ENCODE measurements at places on chromosomes 2 and 18.
A peak's percentile ranks its signal among the peaks of the same experiment; 100 is the strongest.

DNA sequence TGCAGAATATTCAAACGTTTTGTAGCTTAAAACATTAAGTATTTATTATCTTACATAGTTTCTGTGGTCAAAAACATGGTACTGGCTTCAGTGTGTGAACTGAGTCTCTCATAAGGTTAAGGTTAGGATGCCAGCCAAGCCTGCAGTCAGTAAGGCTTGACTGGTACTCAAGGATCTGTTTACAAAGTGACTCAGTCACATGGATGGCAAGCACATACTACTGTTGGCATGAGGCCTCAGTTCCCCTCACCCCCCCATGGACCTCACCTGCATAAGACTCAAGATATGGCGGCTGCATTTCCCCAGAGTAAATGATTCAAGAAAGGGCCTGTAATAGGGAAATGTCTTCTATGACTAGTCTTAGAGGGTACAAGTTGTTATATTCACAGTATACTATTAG lies 1167.5 kb downstream of the DPP10 start:
- DNase-seq, result no peak

DNA sequence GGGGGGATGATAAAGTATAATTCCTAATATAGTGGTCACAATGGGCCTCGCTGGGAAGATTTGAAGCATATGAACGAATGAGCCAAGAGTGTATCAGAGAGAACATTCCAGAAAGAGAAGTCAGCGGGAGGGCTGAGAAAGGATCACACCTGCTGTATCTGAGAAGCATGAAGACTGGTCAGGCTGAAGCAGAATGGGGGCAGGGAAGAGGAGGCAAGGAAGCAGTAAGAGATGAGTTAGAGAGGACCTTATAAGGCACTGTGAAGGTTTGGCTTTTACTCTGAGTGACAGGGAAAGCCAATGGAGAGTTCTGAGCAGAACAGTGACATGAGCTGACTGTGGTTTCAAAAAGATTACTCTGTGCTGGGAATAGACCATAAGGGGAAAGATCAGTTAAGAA lies 73.5 kb downstream of the CHN1 start:
- no peak for DNase-seq

- no peak for DNase-seq
Measured at GRCh38 chr18:62023536-62023935, 130.7 kb upstream of the RNF152 start.

- DNase-seq, result no peak
Measured at GRCh38 chr18:37403100-37403781, 162.4 kb downstream of the CELF4 start.

- DNase-seq, result no peak
Measured at GRCh38 chr2:232928551-232929302, 58.7 kb downstream of the SNORC start.

GRCh38 chr2:45315861-45316260 lies 295.2 kb downstream of the SRBD1 start:
- no peak for DNase-seq

- peak; percentile 48 for DNase-seq
Measured at GRCh38 chr2:160334028-160334741, 134.1 kb upstream of the ITGB6 start.

DNA sequence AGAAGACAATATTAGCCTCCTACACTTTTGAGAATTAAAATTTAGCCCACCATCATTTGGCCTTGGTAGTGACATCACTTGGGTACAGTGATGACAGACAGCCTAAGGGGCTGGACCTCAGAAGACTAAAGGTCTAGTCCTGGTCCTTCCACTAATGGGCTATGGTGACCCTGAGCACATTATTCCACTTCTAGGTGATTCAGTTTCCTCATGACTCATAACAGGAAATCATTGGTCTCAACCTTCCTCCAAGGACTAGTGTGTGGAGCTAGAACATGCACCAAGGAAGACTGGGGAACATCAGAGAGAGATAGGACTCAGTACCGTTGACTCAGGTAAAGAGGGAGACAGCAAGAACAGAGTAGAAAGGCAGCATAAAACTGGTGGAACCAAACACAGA lies 64.0 kb downstream of the TFCP2L1 start:
- DNase-seq, result no peak

DNA sequence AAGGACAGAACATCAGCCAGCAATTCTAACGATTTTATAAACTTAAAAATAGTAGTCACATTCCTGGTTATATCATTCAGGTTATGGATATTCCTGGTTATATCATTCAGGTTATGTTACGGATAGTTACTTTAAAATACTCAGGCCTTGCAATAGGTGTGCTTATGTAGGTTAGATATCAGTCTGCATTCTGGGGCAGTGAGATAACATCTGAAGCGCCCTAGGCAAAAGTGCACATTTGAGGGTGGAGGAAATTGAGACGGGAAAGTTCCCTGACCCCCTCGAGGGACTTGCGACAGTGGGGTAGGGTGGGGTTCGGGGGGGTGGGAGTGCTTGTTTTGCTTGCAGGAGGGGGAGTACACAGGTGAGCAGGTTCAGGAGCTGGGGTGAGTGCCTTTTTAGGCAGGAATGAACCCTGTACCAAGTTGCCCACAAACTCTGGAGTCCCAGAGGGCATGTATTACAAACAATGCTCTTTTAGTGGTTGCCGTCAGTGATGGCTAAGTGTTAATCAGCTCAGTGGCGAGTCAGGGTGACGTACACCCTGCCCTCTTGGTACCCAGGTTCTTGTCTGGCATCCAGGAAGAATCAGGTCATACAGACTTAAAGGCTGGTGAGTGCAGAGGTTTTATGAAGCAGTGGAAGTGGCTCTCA lies 31.8 kb downstream of the CREG2 start:
- DNase-seq, result no peak

DNA sequence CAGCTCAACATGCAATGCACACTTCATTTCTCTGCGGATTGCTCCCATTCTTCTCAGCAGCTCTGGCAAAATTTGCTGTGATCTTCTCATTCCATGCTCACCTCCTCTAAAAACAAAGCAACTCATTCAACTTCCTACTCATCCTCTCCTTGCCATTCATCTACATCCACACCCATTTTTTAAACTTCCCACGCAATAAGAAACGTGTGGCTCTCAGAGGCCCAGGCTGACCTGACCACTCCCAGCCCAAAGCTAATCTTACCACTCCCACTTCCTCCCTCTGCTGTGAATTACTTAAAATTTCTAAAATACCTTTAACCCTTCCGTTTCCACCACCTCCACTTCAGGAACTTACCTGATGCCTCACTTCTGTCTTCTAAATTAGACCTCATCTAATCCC lies 15.2 kb downstream of the ABCB11 start:
- no peak for DNase-seq

DNA sequence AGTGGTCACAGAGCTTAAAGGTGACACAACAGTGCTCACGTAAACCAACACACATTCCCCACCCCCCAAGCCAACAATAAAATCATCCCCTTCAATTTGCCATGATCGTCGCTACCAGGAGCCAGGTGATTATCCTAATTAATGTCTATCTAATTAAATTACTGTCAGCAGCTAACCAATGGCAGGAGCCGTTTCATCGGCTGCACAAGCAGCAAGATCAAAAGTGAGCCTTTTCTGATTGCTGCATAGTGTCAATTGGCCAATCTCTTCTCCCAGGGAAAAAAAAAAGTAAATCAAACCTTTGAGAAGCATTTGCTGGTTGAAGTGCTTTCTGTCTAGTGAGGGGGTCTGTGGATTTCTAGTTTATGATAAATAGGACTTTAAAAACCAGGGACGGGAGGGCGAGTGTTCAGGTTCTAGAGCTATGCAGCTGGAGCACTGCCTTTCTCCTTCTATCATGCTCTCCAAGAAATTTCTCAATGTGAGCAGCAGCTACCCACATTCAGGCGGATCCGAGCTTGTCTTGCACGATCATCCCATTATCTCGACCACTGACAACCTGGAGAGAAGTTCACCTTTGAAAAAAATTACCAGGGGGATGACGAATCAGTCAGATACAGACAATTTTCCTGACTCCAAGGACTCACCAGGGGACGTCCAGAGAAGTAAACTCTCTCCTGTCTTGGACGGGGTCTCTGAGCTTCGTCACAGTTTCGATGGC lies at the start of gene TBR1:
Gene TBR1 (plus strand): TSS at position 311 of the 721 bp plus-strand sequence. CDS start 114 bp downstream, at position 425.
- DNase-seq, result peak; percentile 31

DNA sequence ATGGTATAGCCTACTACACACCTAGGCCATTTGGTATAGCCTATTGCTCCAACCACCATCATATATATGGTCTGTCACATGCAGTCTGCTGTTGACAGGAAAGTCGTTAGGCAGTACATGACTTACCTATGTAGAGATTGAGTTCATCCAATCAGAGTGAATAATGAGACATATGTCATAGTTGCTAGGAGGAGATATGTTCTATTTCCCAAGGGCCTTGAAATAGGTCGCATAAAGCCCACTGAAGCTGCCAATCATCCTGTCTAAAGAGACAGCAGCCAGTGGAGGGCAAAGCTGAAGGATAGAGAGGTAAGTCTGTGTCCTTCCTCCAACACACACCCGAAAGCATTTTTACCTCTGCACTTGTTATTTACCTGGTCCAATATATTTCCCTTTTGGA lies 263.4 kb downstream of the PTPRM start:
- no peak for DNase-seq

DNA sequence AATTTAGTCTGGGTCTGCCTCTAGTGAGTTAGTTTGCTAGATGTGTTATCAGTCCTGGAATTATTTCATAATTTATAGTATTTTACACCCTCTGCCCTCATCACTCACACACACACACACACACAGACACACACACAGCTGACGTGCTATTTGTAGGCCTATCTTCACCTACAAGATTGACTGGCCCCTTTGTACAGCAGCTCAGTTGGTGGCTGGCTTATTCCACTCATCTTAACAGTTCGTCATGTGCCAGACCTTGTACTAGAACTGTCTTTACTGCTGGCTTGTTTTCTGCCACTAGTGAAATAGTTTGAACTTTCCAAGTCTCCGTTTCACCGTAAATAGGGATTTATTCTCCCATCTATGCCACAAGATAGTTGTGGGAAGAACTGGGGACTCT lies 21.3 kb downstream of the CENPO start:
- DNase-seq, result no peak

- no peak for DNase-seq
Measured at GRCh38 chr2:187107001-187107400, 258.0 kb upstream of the ZSWIM2 start.

GRCh38 chr2:164073101-164074074 lies 337.6 kb upstream of the FIGN start:
- no peak for DNase-seq

DNA sequence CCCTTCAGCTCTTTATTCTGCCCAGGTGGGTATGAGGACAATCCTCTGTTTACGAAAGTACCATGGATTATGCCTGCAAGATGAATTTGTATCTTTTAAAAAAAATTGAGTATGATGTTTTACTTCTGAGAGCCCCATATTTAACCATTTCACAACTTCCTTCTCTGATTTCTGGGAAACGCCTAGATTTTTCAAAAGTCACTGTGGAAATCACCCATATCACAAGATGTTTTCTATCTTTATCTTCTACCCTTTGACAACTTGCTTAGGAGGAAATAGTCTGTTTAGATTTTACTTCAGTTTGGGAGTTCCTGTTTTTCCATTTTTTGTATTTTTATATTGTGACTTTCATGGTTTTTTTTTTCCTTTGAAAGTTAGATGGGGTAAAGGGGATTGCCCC lies 53.0 kb downstream of the ICOS start:
- DNase-seq, result no peak

- DNase-seq, result no peak
Measured at GRCh38 chr2:28096421-28096820, 205.9 kb downstream of the BABAM2 start.

- DNase-seq, result no peak
Measured at GRCh38 chr2:60355849-60356261, 197.6 kb downstream of the BCL11A start.

GRCh38 chr2:140154271-140154670 lies 1374.1 kb upstream of the NXPH2 start:
- no peak for DNase-seq

DNA sequence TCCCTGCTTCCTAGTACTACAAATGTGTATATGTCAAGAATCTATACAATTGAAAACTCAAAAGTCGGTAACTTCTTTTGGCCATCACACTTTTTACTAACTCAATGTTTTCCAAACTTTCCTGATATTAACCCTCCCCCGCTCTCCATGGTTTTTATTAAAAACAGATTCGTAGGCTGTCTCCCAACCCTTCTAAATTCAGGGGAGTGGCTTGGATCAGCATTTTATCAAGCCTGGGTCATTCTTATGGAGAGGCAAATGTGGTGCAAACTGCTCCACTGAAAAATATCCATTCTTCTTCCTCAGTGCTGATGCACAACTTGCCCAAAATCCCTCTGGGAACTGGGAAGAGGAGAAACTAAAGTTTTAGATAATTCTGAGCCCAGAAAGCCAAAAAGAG lies 134.2 kb downstream of the RIF1 start:
- no peak for DNase-seq

DNA sequence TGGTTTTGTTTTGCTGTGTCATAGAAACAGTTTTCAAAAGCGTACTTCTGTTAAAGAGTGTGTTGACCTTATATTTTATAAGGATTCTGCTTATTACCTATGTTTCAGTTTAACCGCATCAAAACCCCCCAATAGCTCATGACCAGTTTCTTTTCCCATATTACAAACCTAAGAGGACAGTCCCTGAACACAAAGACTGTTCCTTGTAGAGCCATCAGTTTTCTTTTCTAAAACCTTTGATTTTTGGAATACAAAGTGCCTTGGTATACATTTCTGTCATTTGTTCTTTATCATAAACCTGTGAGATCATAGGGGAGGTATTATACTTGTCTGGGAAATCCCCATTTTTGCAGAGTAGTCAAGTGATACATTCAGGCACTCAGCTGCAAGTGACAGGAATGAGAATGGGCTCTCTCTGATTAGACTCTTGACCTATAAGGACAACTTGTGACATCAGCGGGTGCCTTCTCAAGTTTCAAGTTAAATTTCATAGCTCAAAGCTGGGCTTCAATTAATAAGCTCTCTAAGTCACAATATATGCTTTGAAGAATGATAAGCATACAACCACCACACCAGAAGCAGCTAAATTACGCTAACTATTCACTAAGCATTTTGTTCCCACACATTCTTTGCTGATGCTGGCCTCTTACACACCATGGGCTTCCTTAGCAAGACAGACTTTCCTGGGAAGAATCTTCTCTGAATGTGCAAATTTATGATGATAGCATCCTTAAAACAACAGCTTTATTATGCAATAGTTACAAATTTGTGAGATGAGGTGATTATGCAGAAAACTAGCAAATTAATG lies 97.5 kb upstream of the CD302 start:
- DNase-seq, result peak; percentile 33

- DNase-seq, result no peak
Measured at GRCh38 chr2:73837847-73838585, 9.3 kb downstream of the STAMBP start.

- no peak for DNase-seq
Measured at GRCh38 chr2:144619760-144620159, 99.8 kb upstream of the ZEB2 start.
